ENCODE measurements at places on chromosomes 4 and X.

- DNase-seq, result no peak
Measured at GRCh38 chr4:37864786-37865185, 26.1 kb upstream of the TBC1D1 start.

DNA sequence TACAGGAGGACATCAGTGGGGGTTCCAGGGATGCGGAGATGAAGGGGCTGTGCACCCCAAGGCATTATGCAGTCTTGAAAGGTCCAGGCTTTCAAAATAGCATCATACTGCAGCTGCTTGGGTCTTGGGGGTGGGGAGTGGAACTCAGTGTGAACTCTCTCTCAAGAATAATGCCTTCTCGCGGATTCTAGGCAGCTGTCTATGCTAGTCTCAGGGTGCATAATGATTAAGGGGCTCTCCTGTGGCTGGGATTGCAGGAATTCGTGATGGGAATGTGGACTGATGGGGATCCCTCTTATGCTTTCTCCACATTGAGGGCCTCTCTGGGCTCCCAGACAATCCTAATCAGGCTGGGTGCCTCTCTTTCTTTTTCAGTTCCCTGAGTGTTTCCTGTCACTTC is 172.2 kb upstream of the ARHGAP24 start:
- no peak for DNase-seq

DNA sequence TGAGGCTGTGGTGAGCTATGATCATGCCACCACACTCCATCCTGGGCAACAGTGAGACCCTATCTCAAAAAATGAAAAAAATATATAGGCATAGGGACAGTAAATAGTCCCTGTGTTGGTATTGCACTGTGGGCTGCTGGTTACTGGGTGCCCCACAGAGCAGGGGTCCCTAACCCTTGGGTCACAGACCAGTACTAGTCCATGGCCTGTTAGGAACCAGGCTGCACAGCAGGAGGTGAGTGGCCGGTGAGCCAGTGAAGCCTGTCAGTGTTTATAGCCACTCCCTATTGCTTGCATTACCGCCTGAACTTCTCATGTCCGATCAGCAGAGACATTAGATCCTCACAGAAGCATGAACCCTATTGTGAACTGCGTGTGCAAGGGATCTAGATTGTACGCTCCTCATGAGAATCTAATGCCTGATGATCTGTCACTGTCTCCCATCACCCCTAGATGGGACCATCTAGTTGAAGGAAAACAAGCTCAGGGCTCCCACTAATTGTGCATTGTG is 106.5 kb downstream of the TNIP2 start:
- no peak for DNase-seq

DNA sequence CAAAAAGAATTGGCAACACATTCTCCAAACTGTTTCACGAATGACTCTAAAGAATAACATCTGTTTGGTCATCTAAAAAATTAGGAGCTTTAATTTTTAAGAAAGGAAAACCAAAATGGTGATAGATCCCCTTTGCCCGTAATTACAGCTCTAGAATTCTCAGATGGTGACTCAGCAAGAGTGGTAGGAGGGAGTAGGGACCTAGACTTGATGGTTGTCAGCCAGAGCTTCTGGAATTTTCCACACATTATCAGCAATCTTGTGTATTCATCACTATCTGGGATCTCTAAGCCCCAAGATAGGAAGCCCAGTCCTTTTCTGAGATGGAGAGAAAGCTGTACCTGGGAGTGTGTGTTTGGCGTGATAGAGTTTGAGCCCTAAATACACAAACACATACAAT is 103.9 kb upstream of the RAB40AL start:
- peak; percentile 18 for DNase-seq

GRCh38 chrX:7318241-7318640 is 170.3 kb upstream of the PUDP start:
- DNase-seq, result no peak

GRCh38 chr4:73603271-73603710 is 16.9 kb downstream of the RASSF6 start:
- DNase-seq, result peak; percentile 75

- DNase-seq, result no peak
Measured at GRCh38 chr4:8473198-8473919, 32.8 kb downstream of the TRMT44 start.

DNA sequence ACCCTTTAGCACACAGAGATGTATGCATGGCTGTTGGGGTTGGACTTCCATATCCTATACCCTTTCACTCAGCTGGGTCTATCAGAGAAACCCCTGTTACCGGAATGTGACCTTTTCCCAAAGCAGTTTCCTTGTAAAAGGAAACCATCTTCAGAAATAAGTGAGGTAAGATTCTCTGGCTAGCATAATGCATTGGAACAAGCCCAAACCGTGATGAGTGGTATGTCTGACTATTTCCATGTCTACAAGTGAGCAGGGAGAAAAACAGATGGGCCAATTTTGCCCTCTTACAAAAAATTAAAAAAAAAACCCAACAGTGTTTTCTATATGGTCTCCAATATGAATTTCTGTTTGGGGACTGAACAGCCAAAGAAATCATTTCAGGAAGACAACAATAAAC is 283.9 kb downstream of the SMARCA1 start:
- peak; percentile 54 for DNase-seq

- DNase-seq, result peak; percentile 65
Measured at GRCh38 chrX:123846577-123847038, 13.2 kb upstream of the XIAP start.

DNA sequence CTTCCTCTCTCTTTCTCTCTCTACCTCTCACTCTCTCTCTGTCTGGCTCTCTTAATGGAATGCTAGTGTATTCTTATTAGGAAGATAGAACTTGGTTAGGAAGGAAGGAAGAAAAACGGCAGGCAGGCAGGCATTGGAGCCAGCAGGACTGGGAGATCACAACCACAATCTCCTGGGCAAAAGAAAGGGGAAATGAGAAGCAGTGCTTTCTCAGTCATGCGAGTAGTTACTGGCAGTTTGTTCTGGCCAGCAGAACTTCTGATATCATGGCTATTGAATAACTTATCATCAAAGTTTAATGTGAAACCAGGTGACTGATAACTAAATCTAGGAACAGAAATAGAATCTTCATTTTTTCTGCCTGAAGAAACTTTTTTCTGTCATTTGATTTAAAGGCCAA is 60.9 kb upstream of the PAGE1 start:
- no peak for DNase-seq

DNA sequence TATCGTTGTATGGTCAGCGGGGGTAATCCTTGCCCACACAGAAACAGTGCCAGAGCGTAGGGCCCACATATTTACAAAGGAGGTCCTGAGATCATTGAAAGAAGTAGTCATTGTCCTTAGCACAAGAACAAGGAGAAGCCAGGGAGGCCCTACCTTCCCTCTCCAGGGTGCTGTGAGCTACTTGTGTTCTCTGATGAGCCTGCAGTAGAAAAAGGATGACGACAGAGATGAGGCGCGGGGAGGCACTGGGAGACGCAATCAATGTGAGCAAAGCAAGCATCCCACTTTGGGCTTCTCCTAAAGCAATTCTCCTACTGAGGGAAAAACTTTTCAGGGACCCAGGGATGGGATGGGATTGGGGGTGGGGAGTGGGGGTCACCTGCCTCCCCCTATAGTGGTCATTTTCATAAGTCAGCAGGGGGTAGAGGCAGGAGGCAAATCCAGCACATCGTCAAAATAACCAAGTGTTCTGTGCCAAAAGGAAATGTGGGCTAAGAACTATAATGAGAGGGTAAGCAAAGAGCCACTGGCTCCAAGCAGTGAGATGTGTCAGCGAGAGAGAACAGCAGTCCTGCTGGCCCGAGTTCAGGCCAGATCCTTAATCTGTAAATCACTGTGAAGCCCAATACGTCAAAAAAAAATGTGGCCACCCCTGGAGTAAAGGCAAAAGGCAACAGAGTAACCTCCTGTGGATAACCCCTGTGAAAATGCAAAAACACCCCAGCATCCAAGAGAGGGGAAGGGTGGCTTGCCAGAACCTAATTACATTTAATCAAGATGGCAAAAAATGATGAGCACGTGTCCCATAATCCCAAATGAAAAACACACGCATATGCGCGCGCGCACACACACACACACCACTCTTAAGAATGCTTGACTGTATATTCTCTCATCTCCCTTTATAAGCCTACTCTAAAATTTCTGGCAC is 136.6 kb upstream of the HHIP start:
- no peak for DNase-seq

DNA sequence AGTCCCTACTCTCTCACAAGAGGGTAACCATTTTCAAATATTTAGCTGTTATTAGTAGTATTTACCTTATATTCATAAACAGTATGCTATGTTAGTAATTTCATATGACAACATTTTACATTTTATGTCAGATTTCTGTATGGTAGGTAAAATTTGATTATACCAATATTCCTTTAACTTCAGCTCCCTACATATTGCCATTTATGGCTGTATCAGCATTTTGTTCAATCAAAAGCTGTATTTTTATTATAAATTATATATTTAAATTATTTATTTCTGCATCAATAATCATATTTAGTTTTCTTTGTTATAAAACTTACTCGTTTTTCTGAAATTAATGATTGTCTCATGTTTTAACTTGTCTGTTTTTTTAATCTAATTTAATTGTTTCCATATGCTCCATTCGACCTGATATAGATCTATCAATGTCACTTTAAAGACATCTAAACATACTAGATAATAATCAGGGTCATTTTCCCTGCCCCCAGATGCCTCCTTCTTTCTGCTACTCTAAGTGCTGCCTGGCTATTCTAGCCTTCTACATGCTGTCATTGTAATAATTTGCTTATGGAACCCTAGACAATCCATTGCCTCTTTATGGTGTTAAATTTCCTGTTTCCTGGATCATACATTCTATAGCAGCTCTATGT is 1976.7 kb upstream of the ADGRL3 start:
- DNase-seq, result no peak

DNA sequence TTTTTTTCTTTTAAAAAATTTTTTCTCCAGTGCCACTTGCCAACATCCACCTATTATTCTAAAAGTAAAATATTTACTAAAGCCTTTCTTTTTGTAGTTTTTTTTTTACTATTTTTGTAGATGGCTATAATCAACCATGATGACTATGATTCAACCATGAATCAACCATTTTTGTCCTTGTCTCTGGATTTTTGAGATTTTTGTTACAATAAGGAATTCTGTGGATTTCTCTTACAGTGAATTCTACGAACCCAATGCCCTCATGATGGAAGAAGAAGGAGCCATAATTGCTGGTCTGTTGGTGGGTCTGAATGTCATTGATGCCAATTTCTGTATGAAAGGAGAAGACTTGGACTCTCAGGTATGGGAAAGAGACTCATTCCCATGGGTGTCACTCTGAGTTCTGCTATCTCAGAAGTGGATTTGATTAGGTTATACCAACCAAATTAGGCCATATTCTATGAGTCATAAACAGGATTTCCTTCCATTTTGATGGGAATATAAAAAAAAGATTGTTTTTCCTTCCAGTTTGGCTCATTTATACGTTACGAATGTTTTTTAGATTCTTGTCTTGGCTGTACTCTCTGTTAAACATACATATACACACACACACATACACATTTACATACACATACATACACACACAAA is 46.7 kb downstream of the RUFY3 start:
- DNase-seq, result peak; percentile 8

DNA sequence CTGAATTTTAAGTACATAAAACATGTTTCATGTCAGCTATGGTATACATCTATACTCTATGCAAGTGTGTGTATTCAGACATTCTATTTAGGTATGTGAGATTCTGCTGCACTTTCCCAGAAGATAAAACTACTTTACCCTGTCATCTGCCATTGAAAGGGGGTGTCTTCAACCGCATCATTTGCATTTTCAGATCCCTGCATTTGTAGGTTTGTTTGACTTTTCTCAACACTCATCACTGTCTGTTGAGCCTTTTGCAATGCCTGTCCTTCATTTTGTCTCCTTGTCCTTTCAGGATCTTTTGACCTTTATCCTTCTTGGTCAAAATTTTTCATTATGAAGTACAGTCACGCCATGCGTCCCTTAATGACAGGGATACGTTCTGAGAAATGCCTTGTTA is 103.5 kb downstream of the TMA16 start:
- DNase-seq, result no peak

DNA sequence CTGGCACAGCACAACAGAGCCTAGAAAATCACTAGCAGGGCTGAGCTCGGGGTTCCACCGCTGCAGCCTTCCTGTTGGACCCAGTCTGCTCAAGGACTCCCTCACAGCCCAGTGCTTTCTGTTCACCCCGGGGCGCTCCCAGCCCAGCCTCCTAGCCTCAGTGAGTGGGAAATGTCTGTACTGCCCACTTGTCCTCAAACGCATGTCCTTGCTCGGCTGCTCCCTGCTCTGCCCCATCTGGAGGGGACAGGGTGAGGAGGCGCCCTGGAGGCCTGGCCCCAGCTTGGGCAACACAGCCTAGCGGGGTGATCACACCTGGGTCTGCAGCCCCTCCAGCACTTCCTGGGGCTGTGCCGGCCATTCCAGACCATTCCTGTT is 11.9 kb upstream of the CCNQ start:
- DNase-seq, result no peak

GRCh38 chr4:126701756-126702155 is 931.0 kb upstream of the INTU start:
- DNase-seq, result peak; percentile 33

GRCh38 chrX:109785053-109785452 is 52.0 kb upstream of the ACSL4 start:
- DNase-seq, result no peak

DNA sequence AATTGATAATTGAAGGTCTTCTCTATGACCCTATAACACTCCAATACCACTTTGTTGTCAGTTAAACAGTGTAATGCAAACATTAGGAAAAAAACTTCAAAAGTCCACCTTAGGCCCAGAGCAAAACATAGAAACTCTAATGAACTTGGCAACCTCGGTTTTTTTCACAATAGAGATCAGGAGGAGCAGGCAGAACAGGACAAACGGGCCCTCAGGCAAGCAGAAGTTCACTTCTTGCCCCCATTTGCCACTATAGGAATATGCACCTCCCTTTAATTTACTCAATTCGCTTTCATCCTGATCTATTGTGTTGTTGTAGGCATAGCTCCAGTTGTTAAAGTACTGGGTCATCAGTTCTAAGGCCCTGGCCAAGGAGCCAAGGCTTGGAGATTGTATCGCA is 18.2 kb downstream of the ACOX3 start:
- no peak for DNase-seq

DNA sequence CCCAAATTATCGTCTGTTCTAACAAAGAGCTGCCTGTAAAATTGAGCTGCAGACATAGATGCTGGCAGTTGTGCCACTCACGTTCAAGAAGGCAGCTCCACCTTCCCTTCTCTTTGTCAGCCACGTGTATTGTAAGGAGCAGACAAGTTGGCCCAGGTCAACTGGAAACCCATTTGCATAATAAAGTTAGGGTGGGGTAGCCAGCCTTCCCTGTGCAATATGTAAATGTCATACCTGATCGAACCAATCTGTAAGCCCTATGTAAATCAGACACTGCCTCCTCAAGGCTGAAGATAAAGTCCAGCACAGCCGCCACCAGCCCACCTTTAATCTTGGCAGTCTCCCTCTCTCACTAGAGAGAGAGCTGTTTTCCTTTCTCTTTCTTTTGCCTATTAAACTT is 117.2 kb downstream of the TMEM144 start:
- DNase-seq, result no peak

- no peak for DNase-seq
Measured at GRCh38 chr4:10741961-10742699, 57.6 kb upstream of the CLNK start.
